Cerebellum (tissue), 4 donors: ENCODE measurements at places on chromosomes 16 and 17. TPM values are rescaled to one million over a fixed set of nuclear protein-coding genes. Genes with fewer than 3 reads are reported as not detected.

GRCh38 chr16:81526199-81526598, 81.6 kb downstream of the CMIP start:
- DNase-seq: no peak

- no peak for DNase-seq
These were observed 11.7 kb upstream of the CUEDC1 start for GRCh38 chr17:57966875-57967274.

DNA sequence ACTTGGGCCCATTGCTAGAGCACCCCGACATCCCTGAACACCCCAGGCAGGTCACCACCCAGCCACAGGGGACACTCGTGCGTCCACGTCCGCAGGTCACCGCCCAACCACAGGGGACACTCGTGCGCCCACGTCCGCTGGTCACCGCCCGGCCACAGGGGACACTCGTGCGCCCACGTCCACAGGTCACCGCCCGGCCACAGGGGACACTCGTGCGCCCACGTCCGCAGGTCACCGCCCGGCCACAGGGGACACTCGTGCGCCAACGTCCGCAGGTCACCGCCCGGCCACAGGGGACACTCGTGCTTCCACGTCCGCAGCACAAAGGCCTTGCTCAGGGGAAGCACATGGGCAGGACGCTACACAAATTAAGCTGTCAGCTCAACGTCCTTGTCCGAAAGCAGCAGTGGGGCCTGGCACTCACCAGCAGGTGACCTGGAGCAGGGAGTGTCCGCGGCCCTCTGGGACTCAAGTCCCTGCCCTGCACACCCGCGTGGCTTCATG, 17.7 kb downstream of the GALNS start:
- no peak for DNase-seq

Gene BAIAP3
- 8.8 TPM for total RNA-seq

Gene KRTAP3-2
- not detected for total RNA-seq

Gene OR3A2
- 3.0 TPM for total RNA-seq

Gene SYCE1L
- 0.73 TPM for total RNA-seq

DNA sequence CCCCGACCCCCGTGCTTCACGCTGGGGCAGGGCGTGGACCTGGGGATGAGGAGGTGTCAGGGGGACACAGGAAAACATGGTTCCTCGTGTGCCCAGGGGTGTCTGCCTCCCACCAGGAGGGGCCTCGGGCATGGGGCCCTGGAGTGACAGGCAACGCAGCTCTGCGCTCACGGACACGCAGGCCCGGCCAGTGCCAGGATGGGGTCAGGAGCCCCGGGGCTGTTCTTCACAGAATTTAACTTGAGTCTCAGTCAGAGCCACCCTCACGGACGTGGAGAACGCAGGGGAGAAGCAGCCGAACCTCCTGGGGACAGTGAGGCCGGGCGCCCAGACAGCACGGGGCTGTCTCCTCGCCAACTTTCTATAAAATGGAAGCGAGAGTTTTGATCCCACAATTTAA, 16.7 kb downstream of the UNKL start:
- no peak for DNase-seq

Gene MT1G
- total RNA-seq: not detected

Gene PHLPP2
- 23.2 TPM for total RNA-seq

Gene CRYM
- 5.9 TPM for total RNA-seq

Gene C16orf54
- total RNA-seq: 0.27 TPM

- no peak for DNase-seq
These were observed 483.5 kb downstream of the CDH13 start for GRCh38 chr16:83110269-83110668.

Gene TP53I13
- total RNA-seq: 11.7 TPM

Gene KCNG4
- not detected for total RNA-seq

DNA sequence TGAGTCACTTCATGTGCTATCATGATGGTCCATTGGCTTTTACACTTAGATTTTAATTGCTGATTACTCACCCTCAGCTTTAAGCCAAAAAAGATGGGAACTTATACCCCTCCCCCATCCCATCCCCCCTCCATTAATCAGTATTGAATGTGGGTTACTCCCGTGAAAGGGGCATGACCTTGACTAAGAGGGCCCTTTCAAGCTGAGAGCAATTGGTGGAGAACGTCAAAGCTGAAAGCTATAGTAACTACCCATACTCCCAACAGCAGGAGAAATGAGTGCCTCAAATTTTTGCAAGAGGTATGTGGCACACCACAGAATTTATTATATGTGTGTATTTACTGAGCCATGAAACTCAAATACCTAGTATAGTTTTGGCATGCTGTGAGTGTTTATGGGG, 99.7 kb upstream of the CDH8 start:
- DNase-seq: no peak

DNA sequence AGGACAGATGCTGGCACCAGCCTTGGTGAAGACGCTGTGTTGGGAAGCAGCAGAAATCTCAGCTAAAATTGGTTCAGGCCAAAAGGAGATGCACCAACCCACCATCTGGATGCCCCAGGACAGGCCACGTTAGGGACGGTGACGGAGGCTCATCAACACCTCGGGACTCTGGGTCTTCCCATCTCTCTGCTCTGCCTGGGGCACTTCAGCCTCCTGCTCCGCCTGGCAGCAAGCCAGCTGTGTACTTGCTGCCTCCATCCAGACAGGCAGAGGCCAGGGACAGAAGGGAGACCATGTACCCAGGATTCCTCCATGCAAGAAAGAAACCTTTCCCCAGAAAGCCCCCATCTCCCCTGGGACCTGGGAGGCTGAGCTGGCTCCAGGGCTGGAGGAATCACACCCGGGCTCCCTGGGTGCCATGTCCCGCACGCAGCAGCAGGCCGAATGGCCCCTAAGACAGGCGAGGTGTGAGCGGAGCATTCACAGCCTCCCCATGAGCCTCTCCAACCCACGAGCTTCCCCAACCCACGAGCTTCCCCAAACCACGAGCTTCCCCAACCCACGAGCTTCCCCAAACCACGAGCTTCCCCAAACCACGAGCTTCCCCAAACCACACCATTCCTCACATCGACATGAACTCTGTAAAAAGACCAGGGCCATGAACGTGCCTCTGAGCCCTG, 274.5 kb downstream of the C16orf95 start:
- DNase-seq: peak; percentile 37

GRCh38 chr17:54007855-54008254, 185.1 kb downstream of the KIF2B start:
- no peak for DNase-seq

Gene EVPL
- not detected for total RNA-seq

Gene DCXR
- 21.8 TPM for total RNA-seq

Gene TMEM100
- 11.0 TPM for total RNA-seq

Gene TK1
- 9.6 TPM for total RNA-seq

- no peak for DNase-seq
These were observed 16.6 kb upstream of the C1QTNF8 start for GRCh38 chr16:1112506-1113184.

DNA sequence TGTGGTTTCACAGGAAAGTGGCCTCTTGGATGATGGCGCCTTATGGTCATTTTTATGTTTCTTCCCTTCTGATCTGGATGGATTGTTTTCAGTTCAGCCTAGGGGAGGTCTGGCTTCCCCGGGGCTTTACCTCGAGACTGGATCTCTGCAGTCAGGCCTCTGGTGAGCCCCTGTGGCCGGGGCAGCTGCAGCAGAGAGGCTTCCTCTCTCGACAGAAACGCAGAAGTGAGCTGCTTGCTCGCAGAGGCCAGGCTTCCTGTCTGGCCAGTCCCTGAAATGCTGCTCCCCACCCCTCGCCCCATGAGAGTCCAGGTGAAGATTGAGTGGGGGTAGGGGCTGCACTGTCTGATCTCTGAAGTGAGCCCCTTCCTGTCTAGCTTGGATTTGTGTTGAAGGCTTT, 44.0 kb downstream of the PLCG2 start:
- no peak for DNase-seq

GRCh38 chr17:72590882-72591281, 470.1 kb downstream of the SOX9 start:
- DNase-seq: no peak

Gene LRRC75A
- total RNA-seq: 12.7 TPM

Gene LITAFD
- not detected for total RNA-seq

DNA sequence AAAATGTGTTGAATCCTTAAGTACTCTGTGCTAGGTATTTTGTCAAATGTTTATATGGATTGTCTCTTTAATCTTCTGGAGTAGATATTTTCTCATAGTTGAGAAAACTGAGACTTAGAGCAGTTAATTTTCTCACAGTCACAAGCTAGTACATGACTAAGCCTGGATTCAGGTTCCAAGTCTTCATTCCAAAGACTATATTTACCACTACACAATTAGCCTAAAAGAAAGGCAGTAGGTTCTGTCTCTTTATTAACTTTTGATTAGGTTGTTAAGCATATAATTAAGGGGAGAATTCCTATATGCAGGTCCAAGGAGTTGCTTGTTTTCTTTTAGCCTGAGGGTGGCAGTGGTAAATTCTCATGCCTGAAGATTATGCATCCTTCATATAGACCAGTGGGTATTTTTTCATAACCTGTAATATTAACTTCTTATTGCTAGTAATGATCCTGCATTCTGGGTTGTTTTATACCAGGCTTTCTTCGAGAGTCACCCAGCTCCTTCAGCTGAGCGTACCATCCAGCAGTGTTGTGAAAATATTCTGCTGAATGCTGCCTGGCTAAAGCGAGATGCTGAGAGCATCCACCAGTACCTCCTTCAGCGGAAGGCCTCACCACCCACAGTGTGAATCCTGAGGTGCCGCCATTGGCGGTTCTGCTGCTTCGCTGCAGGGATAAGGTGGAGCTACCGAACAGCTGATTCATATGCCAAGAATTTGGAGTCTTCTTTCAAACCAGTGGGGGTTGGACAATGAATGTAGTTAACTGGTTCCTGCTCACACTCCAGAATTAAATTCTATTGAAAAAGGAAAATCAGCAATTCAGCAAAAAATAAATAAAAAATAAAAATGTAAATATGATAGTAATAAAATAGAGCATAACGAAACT, 28.2 kb upstream of the KPNB1 start:
- peak; percentile 39 for DNase-seq

- no peak for DNase-seq
These were observed 415.3 kb upstream of the C16orf82 start for GRCh38 chr16:26651464-26651863.

DNA sequence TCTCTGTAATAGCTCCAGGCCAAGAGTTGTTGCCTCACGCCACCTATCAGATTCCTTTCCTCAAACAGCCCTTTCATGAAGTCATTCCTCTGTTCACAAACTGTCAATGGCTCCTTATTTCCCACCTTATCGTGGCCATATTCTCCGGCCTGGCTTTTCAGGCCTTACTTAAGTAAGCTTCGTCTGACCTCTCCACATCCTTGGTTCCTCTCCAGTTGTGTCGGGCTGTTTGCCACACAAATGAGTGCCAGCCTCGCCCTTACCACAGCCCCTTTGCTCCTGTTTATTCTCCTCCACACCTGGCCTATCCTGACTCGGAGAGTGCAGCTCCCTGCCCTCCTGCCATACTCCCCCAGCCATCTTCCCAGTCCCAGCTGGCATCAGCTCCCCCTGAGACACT, 2.0 kb downstream of the TP53I13 start:
- no peak for DNase-seq

Gene PIK3R5
- total RNA-seq: 1.2 TPM

Gene SLC38A8
- 0.45 TPM for total RNA-seq

DNA sequence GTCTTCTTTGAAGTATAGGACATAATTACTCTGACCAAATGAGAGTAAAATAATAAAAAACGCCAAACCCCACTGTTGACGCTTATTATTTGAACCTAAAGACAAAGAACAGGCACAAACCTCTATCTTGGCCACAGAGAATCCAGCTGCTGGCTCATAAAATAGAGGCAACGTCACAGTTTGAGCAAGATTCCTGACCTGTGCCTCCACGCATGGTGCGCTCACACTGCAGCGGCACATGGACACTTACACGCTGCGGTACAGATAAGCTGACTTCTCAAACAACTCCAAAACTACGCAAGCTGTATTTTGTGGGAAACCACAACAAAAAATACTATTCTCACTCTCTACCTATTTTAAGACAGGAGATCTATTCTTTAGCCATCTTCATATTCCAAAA, 38.8 kb upstream of the TRAP1 start:
- DNase-seq: no peak

DNA sequence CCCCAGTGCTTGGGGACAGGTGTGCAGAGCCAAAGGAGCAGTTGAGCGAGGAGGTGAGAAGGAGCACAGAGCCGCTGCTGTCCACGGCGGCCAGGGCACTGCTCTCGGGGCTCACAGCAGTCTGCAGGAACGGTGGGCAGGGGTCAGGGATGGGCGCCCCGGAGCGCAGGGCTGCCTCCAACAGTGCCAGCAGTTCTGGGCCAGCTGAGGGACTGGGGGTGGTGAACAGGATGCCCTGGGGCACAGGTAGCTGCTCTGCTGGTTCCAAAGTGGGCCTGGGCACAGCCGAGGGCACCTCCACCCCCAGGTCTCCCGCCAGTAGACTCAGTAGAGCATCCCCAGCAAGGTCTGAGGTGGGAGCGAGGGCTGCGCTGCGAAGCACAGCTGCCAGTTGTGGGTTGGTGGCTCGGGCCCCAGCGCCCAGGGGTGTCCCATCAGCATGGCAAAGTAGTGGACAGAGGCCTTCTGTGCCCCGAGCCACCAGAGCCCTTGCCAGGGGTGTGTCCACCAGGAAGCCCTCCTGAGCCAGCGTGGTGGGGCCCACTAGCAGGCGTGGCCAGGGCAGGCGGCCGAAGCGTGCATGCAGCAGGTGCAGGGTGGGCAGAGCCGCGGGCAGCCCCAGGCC, 1.9 kb downstream of the GGT6 start:
- no peak for DNase-seq

Gene LGALS9B
- total RNA-seq: not detected

Gene GDPD3
- 1.1 TPM for total RNA-seq

GRCh38 chr16:4270595-4270994, 2.2 kb downstream of the TFAP4 start:
- no peak for DNase-seq

DNA sequence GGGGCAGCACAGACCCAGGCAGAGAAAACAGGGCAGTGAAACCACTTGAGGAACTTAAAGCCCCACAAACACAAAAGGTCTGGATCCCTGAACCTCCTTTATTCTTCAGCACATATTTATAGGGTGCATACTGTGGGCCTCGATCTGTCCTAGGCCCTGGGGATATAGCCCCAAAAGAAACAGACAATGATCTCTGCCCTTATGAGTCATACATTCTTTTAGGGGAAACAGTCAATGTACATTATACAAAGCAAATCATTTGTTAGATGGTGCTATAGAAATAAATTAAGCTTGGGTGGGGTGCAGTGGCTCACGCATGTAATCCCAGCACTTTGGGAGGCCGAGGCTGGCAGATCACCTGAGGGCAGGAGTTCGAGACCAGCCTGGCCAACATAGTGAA, 10.0 kb upstream of the HES7 start:
- no peak for DNase-seq

DNA sequence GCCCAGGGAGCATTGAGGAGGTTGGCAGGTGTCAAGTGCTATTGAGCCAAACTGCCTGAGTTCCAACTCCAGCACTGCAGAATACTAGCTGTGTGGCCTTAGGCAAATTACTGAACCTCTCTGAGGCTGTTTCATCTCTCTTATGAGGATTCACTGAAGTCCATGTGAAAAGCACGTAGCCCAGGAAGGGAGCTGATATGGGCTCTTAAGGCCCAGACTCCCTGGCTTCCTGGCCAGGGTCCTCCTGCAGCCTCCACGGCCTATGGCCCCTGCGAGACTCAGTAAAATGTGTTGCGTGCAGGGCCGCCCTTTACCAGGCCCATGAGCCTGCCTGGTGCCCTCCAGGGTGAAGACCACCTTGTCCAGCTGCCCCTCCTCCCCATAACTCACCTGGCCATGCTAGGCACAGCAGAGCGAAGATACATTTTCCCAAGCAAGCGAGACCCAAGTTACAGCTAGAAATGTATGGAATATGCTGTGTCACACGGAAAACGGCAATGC, 133.7 kb upstream of the TNRC6C start:
- DNase-seq: no peak
